Fibroblast of lung (primary cell): ENCODE measurements at places on chromosomes 6 and 20.
A peak's percentile ranks its signal among the peaks of the same experiment; 100 is the strongest.

- DNase-seq = no peak
Observed at GRCh38 chr6:108176281-108177089, 10.7 kb downstream of the NR2E1 start.

DNA sequence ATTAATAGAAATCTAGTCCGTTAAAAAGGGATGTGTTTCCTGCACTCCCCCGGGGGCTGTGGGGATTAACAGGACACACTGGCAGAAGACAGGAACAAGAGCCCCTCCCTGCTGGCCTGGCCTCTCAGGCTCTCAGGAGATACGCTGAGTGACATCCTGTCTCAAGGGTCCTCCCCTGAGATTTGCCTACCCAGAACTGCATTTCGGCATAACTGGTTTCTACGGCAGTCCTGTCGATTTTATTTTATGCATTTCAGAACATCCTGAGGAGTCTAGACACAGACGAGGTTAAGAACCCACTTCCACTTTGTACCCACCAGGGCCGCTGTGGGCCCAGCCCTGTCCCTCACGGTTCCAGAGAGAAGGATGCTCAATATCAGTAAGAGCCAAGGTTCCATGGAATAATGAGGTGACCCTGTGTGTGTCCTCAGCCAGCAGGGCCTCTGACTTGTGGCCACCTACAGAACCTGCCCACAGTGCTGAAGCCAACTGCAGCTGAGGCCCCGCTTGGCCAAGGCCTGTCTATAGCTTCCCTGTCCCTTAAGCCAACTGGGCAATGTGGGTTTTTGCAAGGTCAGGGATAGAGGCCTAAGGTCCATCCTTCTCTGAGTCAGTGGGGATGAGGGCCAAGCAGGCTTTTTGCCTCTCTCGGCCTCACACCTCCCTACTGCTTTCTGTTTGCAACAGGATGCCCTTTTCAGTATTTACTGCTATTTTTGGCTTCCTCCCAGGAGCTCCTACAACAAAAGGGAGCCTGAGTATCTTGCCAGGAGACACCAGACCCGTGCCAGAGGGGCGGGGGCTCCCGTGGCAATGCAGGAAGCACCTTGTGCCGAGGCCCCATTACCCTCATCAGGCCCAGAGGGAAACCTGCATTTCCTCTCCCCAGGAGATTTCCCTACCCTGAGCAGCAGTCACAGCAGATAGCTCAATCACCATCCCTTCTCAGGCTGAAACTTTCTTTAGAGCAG lies 14.7 kb downstream of the UQCC2 start:
- DNase-seq = peak; percentile 76

DNA sequence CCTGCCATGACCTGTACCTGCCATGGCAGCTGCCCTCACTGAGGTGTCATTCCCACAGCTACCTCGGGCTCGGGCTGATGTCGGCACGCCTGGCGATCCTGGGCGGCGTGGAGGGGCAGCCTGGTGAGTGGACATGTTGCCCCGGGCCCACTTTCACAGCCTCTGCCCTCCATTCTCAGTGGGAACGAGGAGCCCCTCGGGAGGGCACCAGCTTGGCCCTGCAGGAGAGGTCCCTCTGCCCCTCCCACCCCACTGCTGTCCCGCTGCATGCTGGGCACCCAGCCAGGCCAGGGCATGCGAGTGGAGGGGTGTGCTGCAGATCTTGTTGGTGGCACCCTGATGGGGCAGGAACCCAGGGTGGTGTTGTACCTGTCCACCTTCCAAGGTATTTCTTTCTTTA lies 23.0 kb downstream of the ENTPD6 start:
- no peak for DNase-seq

GRCh38 chr6:90397929-90398674 lies 101.5 kb upstream of the BACH2 start:
- peak; percentile 40 for DNase-seq

GRCh38 chr6:63644668-63645326 lies 9.2 kb downstream of the PHF3 start:
- DNase-seq = no peak

DNA sequence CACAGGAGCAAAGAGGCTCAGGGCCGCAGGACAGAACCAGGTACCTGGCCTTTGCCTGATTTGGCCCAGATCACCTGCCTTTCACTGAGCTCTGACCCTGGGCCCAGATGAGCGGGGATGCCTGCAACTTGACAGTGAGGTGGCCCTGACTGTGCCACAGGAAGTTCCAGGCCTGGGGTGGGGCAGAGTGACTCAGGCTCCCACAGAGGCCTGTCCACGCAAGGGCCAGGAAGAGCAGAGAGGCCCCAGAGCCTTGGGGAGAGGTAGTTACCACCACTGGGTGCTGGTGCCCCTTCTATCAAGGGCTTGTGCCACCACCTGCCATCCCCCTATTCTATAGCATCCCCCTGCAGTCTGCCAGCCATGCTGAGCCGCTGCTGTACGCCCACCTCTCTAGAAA lies 4.1 kb upstream of the NOL4L start:
- DNase-seq = peak; percentile 17

- DNase-seq = no peak
Observed at GRCh38 chr6:13273202-13273930, 55.0 kb downstream of the TBC1D7 start.

- DNase-seq = peak; percentile 65
Observed at GRCh38 chr20:48006036-48006833, 221.0 kb upstream of the SULF2 start.

GRCh38 chr6:39770446-39770845 lies 21.7 kb upstream of the DAAM2 start:
- no peak for DNase-seq

- peak; percentile 91 for DNase-seq
Observed at GRCh38 chr6:33589731-33590530, 9.9 kb upstream of the BAK1 start.

- no peak for DNase-seq
Observed at GRCh38 chr6:51792273-51793030, 295.0 kb downstream of the PKHD1 start.

GRCh38 chr6:154127657-154128056 lies 88.6 kb downstream of the OPRM1 start:
- DNase-seq = no peak

DNA sequence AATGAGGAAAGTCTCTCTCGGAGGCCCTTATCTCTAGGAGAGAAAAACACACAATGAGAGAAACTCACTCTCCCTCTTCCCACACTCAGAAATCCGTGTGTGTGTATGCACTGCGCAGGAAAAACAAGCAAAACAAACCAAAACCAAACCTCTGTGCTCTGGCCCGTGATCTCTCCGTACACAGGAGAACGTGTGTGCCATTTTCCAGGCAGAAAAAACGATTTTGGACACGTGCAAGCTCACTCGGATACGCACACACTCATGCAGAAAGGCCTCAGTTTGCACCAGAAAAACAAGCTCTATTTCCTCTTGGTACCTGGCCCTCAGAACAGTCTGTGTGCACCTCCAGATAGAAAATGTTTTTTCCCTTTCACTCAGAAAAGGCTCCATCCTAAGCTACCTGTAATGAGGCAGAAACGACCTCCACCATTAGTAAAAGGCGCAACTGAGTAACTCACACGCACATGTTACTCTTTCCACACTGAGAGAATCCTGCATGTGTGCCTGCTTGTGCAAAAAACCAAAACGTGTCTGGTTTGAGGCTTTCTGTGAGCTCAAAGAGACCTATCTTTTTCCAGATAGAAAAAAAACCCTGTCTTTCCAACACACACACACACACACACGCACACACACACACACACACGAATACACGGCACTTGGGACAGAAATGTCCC lies 99.2 kb downstream of the EDN3 start:
- no peak for DNase-seq

- peak; percentile 87 for DNase-seq
Observed at GRCh38 chr20:6636209-6637159, 131.0 kb upstream of the BMP2 start.

- DNase-seq = no peak
Observed at GRCh38 chr6:114524081-114524480, 181.3 kb upstream of the HS3ST5 start.

DNA sequence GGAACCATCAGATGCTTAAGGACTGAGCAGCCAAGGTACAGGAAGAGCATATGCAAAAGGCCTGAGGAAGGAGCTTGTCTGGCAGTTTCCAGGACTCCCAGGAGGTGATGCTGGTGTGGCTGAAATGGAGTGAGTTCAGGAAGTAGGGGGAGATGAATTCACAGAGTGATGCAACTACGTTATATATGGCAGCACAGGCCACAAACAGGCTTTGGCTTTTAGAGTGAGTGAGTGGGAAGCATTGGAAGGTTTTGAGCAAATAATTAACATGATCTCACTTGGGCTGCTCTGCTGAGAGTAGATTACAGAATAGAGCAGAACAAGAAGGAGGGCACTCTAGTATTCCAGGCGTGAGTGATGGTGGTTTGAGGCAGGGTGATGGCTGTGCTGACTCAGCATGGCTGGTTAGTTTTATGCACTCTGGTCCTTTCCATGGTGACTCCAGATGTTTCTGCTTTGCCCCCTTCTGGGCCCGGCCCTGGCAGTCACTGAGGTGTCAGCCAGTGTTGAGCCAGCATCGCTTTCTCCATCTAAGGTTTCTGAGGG lies 6.5 kb downstream of the BTN2A2 start:
- DNase-seq = no peak

- DNase-seq = peak; percentile 71
Observed at GRCh38 chr6:41638935-41639808, 904 bp downstream of the MDFI start.

- DNase-seq = peak; percentile 43
Observed at GRCh38 chr6:156778454-156779205, 1.5 kb downstream of the ARID1B start.

DNA sequence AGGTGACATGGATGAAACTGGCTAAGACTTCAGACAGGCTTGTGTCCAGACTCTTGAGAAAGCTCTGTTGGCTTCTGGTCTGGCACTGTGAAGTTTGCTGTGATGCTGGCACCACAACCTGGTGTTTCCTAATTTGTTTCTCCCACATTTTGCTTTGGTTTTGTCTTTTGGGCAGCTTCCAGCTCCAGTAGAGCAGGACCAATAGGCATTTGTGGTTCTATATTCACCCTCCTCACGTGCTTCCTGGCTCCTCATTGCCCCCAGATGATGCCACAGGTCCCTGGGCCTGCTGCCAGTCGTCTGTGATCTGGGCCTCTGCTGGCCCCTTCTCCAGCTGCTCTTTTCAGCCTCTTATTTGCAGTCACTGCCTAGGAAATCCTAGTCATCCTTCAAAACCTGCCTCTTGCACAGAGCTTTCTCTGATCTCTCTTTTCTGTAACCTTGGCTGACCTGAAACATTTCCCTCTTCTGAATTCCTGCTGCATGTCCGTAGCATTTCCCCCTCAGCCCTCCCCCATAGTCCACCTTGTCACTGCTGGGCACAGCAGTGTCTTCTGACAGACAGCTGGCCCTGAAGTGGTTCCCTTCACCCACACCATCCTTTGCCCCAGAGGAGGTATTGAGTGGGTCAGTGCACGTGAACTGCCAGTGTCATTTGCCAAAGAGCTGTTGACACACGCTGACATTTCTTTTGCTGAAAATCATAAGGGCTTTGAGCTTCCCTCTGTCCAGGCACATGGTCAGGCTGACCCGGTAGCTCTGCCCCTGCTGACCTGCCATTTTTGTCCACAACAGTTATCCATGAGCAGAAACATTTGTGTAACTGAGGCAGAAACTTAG lies 63.0 kb downstream of the PTPN1 start:
- DNase-seq = peak; percentile 73

GRCh38 chr6:155894758-155895157 lies 439.1 kb upstream of the NOX3 start:
- DNase-seq = no peak

DNA sequence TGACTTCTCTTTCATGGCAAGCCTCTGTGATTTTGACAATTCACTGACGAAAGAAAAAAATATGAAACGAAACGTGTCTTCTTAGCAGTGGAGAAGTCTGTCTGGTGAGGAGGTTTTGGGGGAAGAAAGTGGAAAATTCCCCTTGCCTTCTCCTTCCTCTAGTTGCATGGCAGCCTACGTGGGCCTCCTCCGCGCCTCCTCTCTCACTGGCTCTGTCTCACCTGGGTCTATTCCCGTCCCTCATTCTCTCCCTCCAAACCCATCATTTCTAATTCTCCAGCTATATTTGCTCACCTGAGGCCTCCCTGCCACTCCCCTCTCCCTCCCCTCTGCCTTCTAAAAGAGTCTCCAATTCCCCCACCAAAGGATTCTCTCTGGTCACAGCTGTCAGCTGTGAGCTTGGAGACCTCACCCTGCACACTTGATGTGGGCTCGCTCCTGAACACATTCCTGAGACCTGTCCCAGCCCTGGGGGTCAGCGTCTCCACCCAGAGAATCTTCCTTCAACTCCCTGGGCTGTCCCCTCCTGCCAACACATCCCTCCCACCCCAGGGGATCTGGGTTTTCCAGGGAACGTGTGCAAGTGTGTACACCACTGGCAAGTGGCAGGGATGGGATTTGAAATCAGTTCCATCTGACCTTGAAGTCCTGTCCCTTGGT lies 159.6 kb upstream of the PMEPA1 start:
- no peak for DNase-seq

- DNase-seq = peak; percentile 81
Observed at GRCh38 chr20:20466341-20466879, 98.5 kb downstream of the INSM1 start.

GRCh38 chr20:50873585-50873984 lies 57.7 kb downstream of the ADNP start:
- no peak for DNase-seq

- DNase-seq = no peak
Observed at GRCh38 chr20:13278812-13279570, 57.9 kb downstream of the ISM1 start.

DNA sequence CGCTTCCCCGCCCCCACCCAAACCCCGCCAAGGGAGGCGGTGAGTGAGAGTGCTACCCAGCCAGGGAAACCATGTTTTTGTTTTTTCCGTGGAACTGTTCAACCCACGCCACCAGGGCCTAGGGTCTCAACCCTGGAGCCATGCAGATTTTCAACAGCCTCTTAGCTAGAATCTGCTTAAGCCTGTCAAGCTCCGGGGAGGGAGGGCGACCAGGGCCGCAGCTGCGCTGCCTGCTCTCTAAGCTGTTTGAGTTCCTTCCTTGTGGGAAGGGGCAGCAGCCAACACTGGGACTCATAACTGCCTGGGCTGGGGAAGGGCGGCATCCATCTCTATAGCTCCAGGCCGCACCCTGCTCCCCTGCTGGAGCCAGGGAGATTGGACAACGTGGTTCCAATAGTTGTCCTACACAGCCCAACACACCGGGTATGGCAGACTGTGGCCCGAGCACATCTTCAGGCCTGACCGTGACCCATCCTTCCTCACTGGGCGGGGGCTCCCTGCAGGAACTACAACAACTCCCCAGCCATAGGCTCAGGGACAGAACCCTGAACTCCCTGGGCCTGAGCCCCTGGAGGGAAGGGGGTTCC lies 1065.7 kb upstream of the MANEA start:
- no peak for DNase-seq

- DNase-seq = no peak
Observed at GRCh38 chr6:75933387-75933975, 139.0 kb downstream of the IMPG1 start.

GRCh38 chr20:50292079-50292590 lies 101.5 kb downstream of the CEBPB start:
- DNase-seq = no peak

- DNase-seq = peak; percentile 24
Observed at GRCh38 chr6:9612489-9612888, 802.4 kb downstream of the TFAP2A start.

- DNase-seq = no peak
Observed at GRCh38 chr6:135146162-135146934, 34.8 kb upstream of the MYB start.

- no peak for DNase-seq
Observed at GRCh38 chr6:113365191-113365590, 492.0 kb upstream of the MARCKS start.
